ENCODE measurements at places on chromosomes 4 and X. TPM values are rescaled to one million over a fixed set of nuclear protein-coding genes. Genes with fewer than 3 reads are reported as not detected.

- DNase-seq, result no peak
These were observed 15.5 kb upstream of the IGBP1 start for GRCh38 chrX:70117738-70118137.

Gene CRLF2
- total RNA-seq, result 0.14 TPM

- DNase-seq, result no peak
These were observed 136.9 kb downstream of the TSPAN5 start for GRCh38 chr4:98521486-98521885.

DNA sequence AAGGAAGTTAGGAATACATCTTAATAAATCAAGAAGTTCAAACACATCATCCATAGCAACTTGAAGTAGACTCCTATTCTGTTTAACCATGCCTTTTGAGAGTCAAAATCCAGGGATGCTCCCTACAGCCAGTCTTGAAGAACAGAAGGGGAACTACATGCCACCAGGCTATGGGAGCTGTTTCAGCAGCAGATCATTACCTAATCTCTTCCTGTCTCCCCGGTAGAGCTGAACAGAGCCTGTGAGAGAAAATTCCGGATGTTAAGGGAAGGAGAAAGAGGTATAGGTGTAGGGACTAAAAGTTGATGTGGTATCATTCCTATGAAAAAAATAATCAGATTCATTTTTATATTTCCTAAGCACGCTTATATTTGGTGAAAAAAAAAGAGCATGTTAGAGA, 352.2 kb downstream of the SPRY1 start:
- no peak for DNase-seq

Gene MAGEA1
- not detected for total RNA-seq

- DNase-seq, result no peak
These were observed 659.8 kb upstream of the MAGEB2 start for GRCh38 chrX:29555465-29556091.

GRCh38 chr4:15989424-15989823, 26.4 kb upstream of the FGFBP2 start:
- no peak for DNase-seq

Gene HMX1
- total RNA-seq, result not detected

Gene FLNA
- 1,187 TPM for total RNA-seq

DNA sequence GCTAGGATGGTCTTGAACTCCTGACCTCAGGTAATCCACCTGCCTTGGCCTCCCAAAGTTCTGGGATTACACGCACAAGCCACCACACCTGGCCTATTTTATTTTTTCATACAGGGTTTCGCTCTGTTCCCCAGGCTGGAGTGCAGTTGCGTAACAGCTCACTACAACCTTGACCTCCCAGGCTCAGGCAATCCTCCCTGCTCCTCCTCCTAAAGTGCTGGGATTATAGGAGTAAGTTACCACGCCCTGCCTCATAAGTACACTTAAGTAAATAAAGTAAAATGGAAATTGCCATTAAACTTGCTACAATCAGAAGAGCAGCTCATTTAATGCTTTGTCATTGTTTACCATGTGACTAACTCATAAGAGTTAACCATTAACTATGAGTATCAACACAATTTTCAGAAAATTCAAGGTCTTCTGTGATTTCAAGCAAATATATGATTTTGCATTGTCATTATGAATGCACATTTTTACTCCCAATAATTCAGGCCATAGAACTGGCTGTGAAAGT, 12.3 kb downstream of the UGDH start:
- no peak for DNase-seq

Gene RTL9
- total RNA-seq, result 0.29 TPM

- no peak for DNase-seq
These were observed 222.6 kb upstream of the NEIL3 start for GRCh38 chr4:177087060-177087459.

Gene NLGN4X
- 26.9 TPM for total RNA-seq

Gene PPP1R2C
- not detected for total RNA-seq

Gene LUZP4
- not detected for total RNA-seq

Gene TMEM31
- total RNA-seq, result 0.68 TPM

Gene CXCL1
- not detected for total RNA-seq

Gene SMIM10L2A
- 3.6 TPM for total RNA-seq

DNA sequence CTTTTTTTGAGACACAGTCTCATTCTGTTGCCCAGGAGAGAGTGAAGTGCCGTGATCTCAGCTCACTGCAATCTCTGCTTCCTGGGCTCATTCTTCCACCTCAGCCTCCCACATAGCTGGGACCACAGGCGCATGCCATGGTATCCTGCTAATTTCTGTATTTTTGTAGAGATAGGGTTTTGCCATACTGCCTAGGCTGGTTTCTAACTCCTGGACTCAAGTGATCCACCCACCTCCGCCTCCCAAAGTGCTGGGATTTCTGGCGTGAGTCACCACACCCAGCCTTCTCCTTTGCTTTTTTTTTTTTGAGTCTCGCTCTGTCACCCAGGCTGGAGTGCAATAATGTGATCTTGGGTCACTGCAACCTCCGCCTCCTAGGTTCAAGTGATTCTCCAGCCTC, 94.1 kb downstream of the PDS5A start:
- DNase-seq, result no peak

Gene TEC
- total RNA-seq, result 4.3 TPM

- DNase-seq, result no peak
These were observed 149.2 kb downstream of the KDM6A start for GRCh38 chrX:45022150-45022549.

Gene TCEAL6
- total RNA-seq, result not detected

GRCh38 chr4:141788169-141788915, 152.0 kb downstream of the IL15 start:
- no peak for DNase-seq

Gene PAGE2B
- total RNA-seq, result not detected

Gene PDLIM3
- total RNA-seq, result 9.8 TPM

DNA sequence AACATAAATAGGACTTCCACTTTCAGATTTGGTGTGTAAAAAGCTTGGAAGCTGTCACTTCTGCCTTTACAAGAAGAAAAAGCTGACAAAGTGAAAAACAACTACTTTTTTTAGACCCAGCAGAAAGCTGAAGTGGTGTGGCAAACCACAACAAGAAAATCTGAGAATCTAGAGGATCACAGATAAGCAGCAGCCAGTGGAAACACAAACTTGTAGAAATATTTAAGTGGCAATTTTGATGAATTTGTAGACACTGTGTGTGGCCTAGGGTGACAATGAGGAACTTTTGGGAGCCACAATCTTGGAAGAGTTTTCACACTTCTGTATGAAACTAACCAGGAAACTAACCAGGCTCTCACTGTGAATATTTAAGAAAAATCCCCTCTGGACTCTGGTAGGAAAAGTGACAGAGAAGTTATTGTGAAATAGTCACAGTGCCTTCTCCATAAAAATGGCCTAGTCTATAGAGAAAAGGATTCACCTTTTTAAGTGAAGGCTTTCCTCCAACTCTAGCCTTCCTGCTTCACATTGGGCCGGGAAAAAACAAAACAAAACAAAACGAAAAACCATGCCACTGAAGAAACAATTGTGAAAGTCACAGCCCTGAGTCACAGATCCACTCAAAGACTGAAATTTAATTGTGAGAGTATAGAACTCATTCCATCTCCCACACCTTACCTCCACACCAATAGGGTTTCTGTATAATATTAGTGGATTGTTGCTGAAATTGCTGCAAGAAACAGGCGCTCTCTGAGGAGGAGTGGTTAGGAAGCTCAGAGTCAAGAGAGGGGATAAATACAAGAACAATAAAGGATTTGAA, 26.7 kb upstream of the GUCY1A1 start:
- no peak for DNase-seq

GRCh38 chr4:31307029-31307428, 586.9 kb downstream of the PCDH7 start:
- DNase-seq, result no peak

DNA sequence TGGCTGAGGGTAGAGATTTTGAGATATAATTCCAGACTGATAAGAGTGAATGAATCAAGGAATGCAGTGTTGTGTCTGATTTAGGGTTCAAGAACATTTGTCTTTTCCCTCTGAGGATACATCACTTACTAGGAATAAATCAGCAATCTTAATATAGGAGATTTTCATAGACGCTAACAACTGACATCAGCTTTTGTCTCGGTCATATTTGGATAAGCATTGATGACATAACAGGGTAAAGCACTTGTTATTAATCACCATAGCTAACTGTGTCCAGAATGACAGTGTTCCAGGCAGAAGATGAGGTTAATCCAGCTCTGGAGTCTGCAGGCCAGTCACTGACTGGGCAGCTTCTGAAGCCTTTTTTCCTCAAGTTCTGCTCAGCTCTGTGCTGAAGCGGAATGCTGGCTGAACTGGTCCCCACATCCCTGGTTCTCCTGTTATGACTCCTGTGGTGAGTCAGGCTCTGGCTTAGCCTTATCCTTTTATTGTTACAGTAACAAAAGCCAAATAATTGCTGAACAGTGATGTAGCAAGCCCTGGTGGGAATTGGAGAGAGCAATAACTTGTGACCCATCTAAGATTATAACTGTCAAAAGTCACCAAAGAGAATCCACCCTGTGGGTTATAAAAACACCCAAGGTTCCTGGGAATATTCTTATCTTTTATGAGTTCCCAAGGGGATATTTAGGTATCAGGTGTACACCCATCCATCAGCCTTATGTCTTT, 41.8 kb downstream of the FNIP2 start:
- no peak for DNase-seq

Gene HPSE
- 1.7 TPM for total RNA-seq

GRCh38 chrX:45449982-45450381, 249.3 kb upstream of the DIPK2B start:
- DNase-seq, result no peak

Gene PRKG2
- total RNA-seq, result 1.8 TPM

Gene GAGE1
- not detected for total RNA-seq

Gene MAGEA11
- total RNA-seq, result not detected

GRCh38 chr4:44157611-44158277, 290.9 kb downstream of the KCTD8 start:
- DNase-seq, result no peak

- peak; percentile 24 for DNase-seq
These were observed 4.0 kb downstream of the PPP2R2C start for GRCh38 chr4:6468376-6468775.

- DNase-seq, result no peak
These were observed 29.0 kb upstream of the MOB1B start for GRCh38 chr4:70873216-70873615.

- peak; percentile 73 for DNase-seq
These were observed 250.4 kb downstream of the PTTG2 start for GRCh38 chr4:38210396-38211114.

- no peak for DNase-seq
These were observed 717 bp downstream of the MGAT4D start for GRCh38 chr4:140497405-140497746.

Gene CYLC1
- total RNA-seq, result not detected

Gene HTRA3
- 4.4 TPM for total RNA-seq

DNA sequence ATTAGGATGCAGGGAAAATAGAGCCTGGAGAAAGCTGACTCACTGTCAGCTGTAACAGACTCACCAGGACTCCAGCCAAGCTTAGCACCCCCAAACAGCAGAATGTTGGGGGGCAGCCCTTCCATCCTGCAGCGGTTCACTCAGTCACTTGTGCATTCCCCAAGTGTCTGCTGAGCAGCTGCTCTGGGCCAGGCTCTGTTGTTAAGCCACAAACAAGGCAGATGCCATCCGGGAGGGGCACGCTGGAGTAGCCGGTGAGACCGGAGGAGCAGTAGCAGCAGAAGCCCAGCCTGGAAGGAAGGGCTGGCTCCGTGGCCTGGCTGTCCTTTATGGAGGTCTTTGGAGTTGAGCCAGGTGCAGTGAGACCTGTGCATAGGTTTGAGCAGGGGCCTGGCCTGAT, 22.0 kb downstream of the CCNQ start:
- no peak for DNase-seq

- no peak for DNase-seq
These were observed 61.8 kb downstream of the NEIL3 start for GRCh38 chr4:177371461-177371860.

DNA sequence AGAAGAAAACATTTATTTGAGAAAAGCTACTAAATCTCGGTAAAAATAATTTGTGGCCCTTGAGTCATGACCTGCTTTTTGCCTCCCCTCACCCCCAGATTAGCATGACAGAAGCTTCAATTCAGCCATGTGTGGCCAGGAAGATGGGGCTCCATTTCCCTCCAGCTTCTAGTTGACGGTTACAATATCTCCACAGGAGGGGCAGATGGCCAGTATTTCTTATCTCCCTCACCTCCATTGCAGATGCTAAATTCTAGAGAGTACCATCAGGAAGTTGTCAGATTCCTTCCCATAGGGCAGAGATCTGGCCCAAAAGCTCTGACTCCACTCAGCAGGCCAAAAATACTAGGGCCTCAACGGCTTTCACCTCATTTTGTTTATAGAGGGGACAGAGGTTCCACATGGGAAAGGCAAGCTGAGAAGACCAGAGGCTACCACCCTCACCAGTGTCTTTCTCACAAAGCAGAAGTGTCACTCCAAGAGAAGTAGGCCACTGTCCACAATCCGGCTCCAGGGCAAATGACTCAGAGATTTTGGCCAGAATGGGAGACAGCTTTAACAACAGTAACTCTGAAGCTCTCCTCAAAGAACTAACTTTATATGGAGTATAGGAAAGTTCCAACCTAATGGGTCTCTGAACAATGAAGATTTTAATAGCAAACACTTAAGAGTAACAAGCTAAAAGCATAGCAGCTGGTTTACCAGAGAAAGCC, 108.3 kb downstream of the TBC1D19 start:
- DNase-seq, result peak; percentile 48

DNA sequence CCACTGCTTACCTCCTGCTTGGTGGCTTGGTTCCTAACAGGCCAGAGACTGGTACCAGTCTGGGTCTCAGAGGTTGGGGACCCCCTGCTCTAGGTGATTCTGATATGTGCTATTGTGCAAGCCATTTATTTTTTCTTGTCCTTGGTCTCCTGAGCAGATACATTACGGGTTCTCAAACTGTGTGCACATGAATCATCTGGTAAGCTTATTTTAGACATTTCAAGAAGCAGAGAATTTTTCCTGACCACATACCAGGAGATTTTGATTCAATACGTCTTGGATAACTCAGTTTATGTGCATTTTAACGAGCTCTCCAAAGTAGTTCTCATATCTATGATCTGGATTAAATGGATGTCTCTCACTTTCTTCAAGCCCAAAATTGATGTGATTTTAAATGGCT, 77.2 kb downstream of the FHIP1A start:
- no peak for DNase-seq

Gene SCRG1
- total RNA-seq, result not detected

Gene LRIT3
- total RNA-seq, result 1.2 TPM

- DNase-seq, result peak; percentile 74
These were observed 420 bp downstream of the TSC22D3 start for GRCh38 chrX:107775000-107775733.

Data from endodermal cell (in vitro differentiated cells).